ENCODE measurements at places on chromosomes 1 and 21.

DNA sequence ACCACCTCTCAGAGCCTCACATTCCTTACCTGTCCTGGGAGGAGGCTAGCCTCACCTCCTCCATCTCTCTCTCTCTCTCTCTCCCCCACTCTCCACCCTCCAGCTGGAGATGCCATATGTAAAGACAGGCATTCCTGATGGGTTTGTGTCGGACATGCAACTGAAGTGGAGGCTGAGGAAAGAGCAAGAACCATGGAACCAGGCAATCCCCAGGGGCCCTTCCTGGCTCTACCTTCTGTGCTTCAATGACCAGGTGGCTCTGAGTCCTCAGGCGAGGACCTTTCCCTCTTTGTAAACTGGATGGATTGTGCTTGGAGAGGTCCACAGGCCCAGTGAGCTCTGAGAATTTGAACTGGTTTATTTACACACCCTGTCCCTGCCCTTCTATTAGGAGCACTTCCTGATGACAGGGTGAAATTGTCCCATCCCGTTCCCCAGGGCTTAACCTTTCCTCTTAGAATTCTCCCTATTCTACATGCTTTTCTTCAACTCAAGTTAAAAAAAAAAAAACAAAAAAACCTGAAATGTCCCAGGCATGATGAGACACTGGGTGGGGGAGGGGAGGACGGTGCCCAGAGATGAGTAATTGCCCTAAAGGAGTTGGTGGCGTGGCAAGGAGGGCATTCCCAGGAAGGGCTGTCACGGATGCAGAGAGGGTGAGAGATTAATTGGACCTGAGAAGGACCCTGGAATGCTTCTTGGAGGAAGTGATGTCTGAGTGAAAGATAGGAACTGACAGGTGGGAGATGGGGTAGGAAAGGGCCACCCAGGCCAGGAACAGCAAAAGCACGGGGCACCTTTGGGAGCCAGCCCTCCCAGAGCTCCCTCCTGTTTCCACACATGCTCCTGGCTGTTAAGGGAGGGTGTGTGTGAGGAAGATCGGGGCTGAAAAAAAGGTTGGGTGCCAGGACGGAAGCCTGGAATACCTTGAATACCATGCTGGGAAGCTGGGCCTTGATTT is 50.2 kb upstream of the WASF2 start:
- no peak for DNase-seq

DNA sequence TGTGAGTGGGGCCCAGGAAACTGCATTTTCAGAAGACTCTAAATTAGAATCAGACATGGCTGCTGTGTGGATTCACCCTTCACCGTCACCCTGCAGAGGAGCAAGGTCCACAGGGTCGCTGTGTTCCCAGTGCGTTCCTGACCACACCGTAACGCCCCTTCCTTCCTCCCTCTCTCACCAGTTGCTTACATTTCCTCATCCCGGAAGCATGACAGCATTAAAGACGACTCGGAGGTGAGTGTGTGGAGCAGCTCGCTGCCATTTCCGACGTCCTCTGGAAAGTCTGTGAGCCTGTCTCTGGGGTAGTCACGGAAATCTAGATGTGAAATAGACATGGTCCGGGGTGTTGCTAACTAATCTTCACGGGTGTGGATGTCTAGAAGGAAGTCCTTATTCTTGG is 45.9 kb downstream of the FAAP20 start:
- peak; percentile 63 for DNase-seq

- no peak for DNase-seq
Observed at GRCh38 chr21:27189870-27190269, 223.0 kb upstream of the ADAMTS5 start.

DNA sequence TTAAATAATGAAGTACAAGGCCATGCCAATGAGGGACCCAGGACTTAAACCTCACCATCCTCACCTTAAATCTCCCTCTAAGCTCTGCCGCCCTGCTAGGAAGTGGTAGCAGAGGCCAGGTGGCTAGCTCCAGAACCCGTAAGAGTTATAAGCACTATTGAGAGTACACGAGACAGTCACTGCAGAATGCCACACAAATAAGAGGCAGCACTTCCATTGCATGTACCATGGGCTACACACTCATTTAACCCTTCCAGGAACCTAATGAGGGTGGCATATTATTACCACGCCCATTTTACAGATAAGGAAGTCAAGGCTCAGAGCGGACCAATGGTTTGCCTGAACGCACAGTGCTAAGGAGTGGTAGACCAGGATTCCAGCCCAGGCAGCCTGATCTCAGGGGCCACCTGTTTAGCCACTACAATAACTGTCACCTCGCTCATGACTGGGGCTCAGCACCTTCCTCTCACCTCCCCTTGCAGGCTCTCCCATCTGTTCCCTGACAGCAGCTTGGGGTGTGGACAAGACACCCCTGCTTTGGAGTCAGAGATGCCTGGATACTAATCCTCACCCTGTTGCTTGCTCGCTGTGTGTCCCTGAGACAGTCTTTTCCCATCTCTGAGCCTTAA is 54.8 kb upstream of the ID3 start:
- no peak for DNase-seq

- peak; percentile 47 for DNase-seq
Observed at GRCh38 chr1:247291833-247292561, 36.1 kb downstream of the VN1R5 start.

GRCh38 chr1:225595452-225595851 is 57.5 kb downstream of the ENAH start:
- DNase-seq = no peak

- peak; percentile 65 for DNase-seq
Observed at GRCh38 chr1:6497215-6497866, 5.9 kb upstream of the PLEKHG5 start.

DNA sequence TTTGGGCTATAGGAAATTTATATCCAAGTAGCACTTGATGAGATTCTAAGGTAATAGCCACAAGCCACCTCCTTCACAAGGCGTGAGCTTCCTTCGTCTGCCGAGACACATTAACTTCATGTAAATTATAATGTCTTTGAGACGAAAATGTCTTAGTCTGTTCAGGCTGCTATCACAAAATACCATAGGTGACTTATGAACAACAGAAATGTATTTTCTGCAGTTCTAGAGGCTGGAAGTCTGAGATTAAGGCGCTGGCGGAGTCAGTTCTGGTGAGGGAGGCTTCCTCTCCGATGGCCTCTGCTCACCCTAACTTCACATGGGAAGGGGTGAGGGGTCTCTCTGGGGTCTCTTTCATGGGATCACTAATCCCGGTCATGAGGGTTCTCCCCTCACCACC is 133.0 kb downstream of the ETS2 start:
- peak; percentile 51 for DNase-seq
